Activated CD4-positive, CD25-positive, alpha-beta regulatory T cell treated with anti-CD3 and anti-CD28 coated beads, Interleukin-2, amount 50 U/mL, for 72 hours (primary cell): ENCODE measurements at places on chromosomes 12 and 14.

DNA sequence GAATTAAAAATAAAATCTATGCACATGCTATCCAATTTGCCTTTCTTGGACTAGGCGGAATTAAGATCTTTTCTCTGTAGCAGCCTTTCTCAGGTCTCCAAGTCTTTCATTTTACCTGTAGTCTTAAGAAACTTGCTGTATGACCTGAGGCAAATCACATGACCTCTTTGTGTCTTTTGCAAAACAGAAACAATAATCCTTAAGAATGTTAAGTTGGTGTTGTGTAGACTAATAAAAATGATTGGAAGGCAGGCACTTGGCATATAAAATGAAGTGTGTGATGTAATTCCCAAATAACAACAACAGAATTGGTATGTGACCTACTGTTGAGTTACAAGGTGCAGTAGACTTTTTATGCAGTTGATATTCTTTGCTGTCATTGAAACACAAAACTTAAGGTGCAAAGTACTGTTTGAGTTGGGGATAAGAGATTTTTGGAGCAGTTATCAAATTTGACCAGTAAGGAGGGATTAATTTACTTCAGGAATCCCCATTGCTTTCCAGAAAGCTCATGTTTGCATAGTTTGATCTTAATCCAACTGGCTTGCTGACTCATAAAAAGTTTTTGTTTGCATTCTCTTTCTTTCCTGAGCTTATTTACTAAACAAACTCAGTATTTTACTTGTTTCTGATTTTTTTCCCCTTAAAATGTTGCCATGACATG lies 51.4 kb downstream of the SUSD6 start:
- DNase-seq: no peak

DNA sequence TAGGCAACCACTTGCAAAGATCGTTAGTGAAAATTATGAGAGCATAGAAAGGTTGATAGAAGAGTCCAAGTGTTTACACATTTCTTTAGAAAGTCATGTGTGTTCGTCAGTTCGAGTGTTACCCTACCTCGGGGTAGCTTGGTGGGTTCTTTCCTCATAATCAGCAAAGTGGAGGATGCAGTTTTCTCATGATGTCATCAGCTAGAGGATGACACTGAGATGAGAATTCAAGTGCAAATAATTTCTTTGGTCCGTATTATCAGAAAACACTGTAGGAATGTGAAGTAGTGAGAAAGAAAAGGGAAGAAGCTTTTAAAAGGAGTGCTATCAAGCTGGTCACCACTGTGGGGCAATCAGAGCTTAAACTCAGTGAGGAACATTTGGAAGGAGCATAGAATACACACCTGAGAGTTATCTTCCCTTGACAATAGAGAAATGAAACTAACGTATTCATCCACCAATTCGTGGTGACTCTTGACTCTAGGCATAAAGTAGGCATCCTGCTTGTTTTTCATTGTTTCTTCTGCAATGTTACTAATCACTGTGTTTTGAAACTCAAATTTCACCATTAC lies 1340.9 kb upstream of the TMEM132C start:
- DNase-seq: no peak

GRCh38 chr12:11752403-11753149 lies 103.1 kb downstream of the ETV6 start:
- no peak for DNase-seq

- no peak for DNase-seq
These were observed 50.0 kb downstream of the GLT1D1 start for GRCh38 chr12:128903236-128903635.

- DNase-seq: no peak
These were observed 172.3 kb upstream of the GRIP1 start for GRCh38 chr12:66851134-66851533.

- no peak for DNase-seq
These were observed 47.2 kb downstream of the MAP1LC3B2 start for GRCh38 chr12:116606397-116606796.

- no peak for DNase-seq
These were observed 72.3 kb upstream of the RFLNA start for GRCh38 chr12:124222368-124223245.

GRCh38 chr12:64556231-64556630 lies 54.1 kb upstream of the RASSF3 start:
- no peak for DNase-seq

GRCh38 chr12:122226366-122227125 lies 694 bp upstream of the DIABLO start:
- no peak for DNase-seq

DNA sequence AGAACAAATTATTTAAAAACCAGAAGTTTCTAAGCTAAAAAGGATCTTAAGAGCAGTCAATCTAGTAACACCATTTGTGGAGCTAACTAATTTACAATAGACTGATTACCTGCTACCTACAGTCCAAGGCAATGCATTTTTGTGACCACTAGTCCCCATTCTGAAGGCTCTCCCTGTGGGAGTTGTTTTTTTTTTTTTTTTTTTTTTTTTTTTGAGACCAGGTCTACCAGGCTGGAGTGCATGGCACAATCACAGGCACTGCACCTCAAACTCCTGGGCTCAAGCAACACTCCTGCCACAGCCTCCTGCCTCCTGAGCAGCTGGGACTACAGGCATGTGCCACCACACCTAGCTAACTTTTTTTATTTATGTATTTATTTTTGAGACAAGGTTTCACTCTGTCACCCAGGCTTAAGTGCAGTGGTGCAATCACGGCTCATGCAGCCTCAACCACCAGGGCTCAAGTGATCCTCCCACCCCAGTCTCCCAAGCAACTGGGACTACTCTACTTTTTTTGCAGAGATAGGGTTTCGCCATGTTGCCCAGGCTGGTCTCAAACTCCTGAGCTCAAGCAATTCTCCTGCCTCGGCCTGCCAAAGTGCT lies 3.9 kb downstream of the GNPTAB start:
- DNase-seq: no peak

- DNase-seq: no peak
These were observed 2.6 kb downstream of the ETFRF1 start for GRCh38 chr12:25197608-25198007.

- no peak for DNase-seq
These were observed 23.1 kb downstream of the SLIRP start for GRCh38 chr14:77730976-77731497.

DNA sequence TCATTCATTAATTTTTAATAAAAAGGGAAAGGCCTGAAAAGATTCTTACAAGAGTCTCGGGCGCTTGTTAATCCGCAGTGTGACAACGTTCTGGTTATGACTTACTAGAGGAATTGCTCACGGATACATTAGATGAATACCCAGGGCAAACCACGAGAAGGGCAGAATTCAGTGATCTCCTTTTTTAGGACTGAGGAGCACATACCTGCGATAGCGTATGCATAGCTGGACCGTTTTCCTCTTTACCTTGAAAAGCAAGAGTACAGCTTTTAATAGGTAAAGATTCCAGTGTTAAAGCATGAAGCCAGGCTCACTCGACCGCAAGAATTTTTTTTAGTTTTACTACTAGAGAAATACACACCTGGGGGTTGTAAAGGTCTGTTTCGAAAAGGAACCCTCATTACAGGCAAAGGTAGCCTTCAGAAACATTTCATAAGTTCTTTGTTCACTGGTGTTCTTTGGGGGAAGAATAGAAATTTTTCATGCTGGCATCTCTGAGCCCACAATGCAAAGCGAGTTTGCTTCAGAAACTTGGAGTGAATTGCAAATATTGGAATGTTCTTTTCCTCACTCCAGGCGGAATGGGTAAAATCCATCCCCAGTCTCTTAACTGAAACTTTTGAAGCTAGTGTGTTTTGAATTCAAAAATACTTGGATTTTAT lies 953 bp downstream of the MAPK1IP1L start:
- no peak for DNase-seq
